ENCODE measurements at places on chromosomes 5 and 9.

- no peak for DNase-seq
These were observed 178.1 kb downstream of the TMEM161B start for GRCh38 chr5:88090506-88090905.

DNA sequence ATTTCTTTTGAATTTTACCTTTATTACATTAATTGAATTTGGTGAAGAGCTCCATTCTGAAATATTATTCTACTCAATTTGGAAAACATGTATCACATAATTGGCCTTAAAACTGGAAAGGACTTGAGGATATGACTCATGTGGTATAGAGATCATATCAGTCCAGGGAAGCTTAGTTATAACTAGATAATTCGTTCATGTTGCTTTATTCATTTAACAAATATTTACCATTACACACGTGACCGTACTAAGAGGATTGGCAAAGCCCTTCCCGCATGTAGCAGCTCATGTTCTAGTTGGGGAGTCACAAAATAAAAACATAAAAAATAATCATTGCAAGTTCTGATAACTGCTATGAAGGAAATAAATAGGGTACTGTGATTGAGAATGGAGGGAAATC, 1816.5 kb downstream of the MAT2B start:
- DNase-seq = no peak

- DNase-seq = no peak
These were observed 22.1 kb upstream of the TCERG1 start for GRCh38 chr5:146425023-146425422.

- DNase-seq = no peak
These were observed 51.1 kb upstream of the ORM1 start for GRCh38 chr9:114271556-114272510.

DNA sequence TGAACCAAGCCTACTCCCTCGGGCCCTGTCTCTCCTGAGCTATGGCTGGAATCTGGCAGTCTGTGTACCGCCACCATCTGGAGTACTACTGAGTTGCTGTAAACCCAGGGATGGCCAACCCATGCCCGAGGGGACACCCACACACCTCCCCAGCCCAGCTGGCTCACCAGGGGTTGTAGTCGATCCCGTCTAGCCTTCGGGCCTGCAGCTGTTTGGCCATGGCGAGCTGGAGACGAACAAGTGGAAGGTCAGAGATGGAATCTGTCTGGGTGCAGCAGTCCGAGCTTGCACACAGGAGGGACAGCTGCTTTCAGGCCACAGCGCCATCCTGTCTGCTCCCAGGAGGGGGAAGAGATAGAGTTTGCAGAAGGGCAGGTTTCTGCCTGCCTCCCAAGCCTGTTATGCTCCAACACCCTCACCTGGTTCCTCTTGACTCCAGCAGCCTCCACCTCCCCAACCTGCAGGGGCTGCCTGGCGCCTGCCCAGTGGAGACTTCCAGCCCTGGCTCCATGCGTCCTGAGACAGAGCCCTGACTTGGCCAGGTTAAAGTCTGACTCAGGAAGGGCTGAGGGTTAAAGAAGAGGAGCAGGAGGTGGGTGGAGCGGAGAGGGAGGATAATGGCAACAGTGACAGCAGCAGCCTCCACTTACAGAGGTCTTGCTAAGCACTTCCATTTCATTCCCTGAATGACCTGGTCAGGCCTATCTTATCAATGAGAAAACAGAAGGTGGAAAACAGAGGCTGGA, 15.8 kb upstream of the SPOUT1 start:
- no peak for DNase-seq

- no peak for DNase-seq
These were observed 86.7 kb upstream of the ICE1 start for GRCh38 chr5:5335700-5336264.

- DNase-seq = no peak
These were observed 291.8 kb upstream of the ACTBL2 start for GRCh38 chr5:57774439-57774838.

GRCh38 chr9:114385397-114386181, 2.2 kb downstream of the AKNA start:
- no peak for DNase-seq

GRCh38 chr9:120475341-120475740, 104.6 kb downstream of the CDK5RAP2 start:
- DNase-seq = no peak

Data from GOT3 (cell line).